ENCODE measurements at places on chromosomes 11 and 22.

DNA sequence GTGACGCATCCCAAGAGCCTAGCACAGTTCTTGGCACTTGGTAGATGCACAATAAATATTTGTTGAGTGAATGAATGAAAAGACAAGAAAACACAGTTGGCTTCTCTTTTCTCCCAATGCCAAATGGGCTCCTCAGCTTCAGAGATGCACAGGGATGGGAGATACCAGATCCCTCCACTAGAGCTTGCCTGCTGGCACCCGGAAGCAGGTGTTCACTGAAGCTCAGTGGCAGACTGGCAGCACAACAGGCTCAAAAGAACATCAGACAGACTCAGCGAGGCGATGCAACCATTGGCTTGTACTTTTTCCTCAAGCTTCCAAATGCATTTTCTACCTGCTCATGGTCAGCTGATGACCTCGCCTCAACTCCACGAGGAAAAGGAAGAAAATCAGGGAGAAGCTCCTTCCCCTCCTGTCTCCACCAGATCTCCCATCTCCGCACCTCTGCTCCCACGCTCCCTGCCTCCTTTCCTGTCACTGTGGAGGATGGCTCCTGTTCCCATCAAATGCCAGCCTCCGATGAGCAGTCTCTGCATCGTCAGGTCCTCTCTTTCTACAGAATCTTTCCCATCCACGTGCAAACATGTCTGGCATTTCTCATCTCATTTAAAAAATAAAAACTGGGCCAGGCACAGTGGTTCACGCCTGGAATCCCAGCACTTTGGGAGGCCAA, 5.8 kb downstream of the RAPSN start:
- no peak for DNase-seq

GRCh38 chr11:60658409-60658808, 41.0 kb upstream of the MS4A8 start:
- DNase-seq, result no peak

GRCh38 chr22:23397613-23398567, 182.2 kb downstream of the IGLL1 start:
- no peak for DNase-seq

- no peak for DNase-seq
Measured at GRCh38 chr11:17477361-17477760, 716 bp upstream of the ABCC8 start.

GRCh38 chr11:80462211-80462610, 1021.4 kb upstream of the TENM4 start:
- no peak for DNase-seq

DNA sequence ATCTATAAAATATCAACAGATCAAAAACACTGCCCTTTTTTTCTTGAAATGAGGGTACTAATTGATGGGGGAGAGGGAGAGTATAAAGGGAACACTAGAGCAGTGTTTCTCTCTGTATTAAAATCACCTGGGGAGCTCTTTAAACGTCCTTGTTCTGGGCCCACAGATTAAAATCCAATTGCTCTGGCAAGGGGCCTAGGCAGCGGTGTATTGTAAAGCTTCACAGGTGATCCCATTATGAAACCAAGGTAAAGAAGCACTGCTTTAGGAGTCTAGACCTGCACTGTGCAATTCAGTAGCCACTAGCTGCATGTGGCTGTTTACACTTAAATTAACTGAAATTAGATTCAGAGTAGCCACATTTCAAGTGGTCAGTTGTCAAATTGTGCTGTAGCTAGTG, 3.0 kb downstream of the AQP11 start:
- DNase-seq, result no peak

DNA sequence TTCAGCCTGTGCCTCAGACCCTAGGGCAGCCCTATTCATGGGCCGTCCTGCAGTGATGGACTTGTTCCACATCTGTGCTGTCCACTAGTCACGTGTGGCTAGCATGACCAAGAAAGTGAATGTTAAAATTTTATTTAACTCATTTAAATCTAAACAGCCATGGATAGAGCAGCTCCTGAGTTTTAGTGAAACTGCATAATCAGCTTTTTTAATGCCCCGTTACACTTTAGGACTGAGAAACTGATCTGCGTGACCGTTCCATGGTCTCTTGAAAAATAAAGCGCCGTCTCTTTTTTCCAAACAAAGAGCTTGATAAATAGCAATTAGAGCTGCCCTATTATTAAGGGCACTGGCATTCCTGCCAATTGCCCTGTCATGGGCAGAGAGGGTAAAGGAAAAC, 76.5 kb upstream of the SNX19 start:
- DNase-seq, result no peak

DNA sequence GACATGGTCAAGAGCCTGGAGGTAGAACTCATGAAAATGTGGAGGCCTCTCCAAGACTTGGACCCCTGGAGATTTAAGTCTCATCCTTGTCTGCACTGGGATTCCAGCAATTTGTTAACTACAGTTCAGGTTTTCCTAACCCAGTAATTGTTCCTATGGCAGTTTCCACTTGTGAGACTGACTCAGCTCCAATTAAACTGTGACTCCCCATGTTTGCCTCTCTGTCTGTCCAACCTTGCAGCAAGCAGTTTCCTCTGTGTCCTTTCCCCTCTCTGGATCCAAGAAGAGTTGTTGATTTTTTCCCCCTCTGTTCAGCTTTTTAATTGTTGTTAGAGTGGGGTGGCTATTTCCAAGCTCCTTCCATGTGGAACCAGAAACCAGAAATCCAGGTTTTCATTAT, 16.2 kb upstream of the ARHGAP20 start:
- DNase-seq, result no peak

DNA sequence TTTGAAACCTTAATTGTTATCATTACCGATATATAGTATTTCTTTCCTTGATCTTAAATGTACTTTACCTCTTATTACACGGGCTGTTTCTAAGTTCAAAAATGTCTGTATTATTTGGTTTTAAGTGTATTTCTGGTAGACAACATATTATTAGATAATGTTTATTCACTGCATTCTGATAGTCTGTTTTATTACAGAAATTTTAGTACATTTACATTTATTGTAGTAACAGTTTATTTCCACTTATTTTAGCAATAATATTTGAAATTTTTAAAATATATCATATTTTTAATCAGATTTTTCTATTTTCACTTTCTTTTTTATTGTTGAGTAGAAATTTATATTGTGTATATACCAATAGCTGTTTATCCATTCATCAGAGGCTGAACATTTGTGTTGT, 1195.2 kb downstream of the TBC1D22A start:
- DNase-seq, result no peak

DNA sequence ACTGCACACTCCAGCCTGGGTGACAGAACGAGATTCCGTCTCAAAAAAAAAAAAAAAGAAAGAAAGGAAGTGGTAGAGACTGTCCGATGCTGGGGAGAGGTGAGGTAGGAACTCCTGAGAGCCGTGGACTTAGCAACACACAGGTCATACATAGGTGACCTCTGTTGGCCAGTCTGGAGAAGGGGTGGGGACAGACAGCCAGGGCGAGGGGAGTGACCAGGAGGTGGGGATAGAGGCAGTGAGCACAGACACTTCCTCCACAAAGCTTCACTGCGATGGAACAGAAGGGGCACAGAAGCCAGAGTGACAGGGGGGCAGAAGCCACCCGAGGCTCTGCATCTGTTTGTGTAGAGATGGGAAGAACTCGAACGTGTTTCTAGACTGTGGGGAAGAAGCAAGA, 47.1 kb downstream of the MYH9 start:
- no peak for DNase-seq

- DNase-seq, result no peak
Measured at GRCh38 chr11:13109616-13110015, 100.5 kb downstream of the RASSF10 start.

- DNase-seq, result no peak
Measured at GRCh38 chr11:70630816-70631623, 232.7 kb downstream of the CTTN start.

GRCh38 chr22:20904008-20904979, 12.9 kb upstream of the CRKL start:
- DNase-seq, result no peak

Measured in NCI-H187 treated with DMSO at 0.1 percent for 48 hours (cell line).